D341Med (cell line): ENCODE measurements at places on chromosomes 11 and 22.
A peak's percentile ranks its signal among the peaks of the same experiment; 100 is the strongest.

DNA sequence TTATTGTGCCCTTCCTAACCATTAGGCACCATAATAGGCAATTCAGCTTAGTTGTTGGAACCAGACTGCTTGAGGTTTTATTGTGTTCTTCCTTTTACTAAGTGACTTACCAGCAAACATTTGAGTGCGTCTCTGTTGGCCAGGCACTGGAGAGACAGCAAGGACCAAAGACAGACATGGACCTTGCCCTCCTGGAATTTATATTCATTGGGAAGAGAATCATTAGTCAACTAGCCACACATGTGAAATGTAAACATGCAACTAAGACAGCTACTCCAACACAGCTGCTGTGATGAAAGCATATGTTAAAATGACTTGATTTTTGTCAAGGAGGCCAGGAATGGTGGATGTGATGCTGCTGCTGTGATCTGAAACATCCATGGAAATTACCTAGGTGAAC, 106.4 kb downstream of the TRAF6 start:
- DNase-seq = no peak

- no peak for DNase-seq
Measured at GRCh38 chr22:44391481-44392445, 79.0 kb upstream of the SHISAL1 start.

DNA sequence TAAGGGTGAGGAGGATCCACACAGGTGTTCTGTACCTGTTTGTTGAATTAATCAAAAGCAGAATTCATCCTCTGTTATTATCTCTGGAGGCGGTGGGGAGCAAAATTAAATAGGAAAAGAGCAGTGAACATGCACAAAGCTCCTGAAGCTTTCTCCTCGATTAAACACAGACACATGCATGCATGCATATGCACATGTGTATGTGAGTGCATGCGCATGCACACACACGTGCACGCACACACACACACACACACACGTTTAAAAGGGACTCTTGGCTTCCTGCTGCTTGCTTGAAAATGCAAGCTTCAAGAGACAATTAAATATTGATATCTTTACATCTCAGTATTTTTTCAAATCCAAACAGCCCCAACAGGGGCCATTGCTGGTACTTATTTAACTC, 462.1 kb downstream of the BUD13 start:
- no peak for DNase-seq

- no peak for DNase-seq
Measured at GRCh38 chr22:36196254-36197064, 5.2 kb downstream of the APOL4 start.

GRCh38 chr11:86481399-86481798, 106.7 kb downstream of the CCDC81 start:
- no peak for DNase-seq

DNA sequence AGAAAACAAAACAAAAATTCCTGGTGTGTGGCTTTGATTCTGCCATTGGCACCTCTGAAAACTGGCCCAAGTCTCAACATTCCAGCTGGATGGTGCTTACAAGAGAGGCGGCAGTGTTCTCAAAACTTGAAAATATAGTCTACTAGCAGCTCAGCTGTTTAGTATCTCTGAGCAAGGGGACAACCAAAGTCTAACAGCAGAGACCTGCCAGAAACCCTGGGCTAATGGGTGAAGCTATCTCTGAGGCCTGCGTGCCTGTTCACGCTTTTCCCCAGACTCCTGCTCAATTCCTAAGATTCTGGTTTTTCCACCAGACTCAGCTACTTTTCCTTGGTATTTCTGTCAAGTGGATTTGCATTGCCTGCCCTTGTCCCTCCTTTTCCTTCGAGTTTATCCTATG, 17.9 kb downstream of the TMEM218 start:
- no peak for DNase-seq

DNA sequence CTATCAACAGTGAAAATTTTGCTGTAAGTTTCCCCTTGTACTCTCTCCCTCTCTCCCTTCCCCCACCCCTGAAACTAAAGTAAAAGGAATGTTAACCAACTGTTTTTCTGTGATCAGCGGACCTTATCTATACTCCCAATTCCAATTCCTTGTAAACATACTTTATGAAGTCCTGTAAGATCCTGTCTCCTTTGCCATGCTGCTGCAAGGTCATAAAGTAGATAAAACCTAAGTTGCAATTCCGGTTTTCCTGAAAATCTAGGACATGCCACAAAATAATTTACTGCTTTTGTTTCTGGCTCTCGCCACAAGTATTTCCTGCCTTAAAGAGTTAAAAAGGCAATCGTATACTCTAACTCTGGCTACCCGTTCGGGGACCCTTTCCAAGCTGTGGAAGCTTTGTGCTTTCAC, 1469.0 kb downstream of the LRRC4C start:
- DNase-seq = no peak

- DNase-seq = no peak
Measured at GRCh38 chr11:86515297-86516094, 140.8 kb downstream of the CCDC81 start.

DNA sequence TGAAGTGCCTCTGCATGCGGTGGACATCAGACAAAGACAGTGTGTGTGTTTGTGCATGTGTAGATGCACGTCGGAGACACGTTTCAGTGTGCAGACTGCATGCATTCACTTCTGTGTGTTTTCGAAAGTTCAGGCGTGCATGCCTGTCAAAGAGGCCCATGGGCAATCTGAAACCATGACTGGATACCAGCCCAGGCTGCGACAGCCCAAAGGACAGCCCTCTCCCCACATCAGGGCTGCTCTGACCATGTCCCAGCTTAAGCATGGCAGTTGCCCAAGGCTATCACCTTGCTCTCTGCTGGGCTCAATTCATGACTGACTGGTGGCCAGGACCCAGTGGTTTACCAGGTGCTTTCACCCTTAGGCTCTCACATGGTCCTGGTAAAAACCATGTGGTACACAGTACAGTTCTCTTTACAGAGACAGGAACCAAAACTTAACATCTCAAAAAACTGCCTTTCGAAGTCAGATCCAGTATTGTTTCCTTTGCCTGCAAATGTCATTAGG, 423.7 kb upstream of the CADM1 start:
- no peak for DNase-seq

GRCh38 chr11:116842909-116843308, 5.5 kb upstream of the APOA1 start:
- no peak for DNase-seq

DNA sequence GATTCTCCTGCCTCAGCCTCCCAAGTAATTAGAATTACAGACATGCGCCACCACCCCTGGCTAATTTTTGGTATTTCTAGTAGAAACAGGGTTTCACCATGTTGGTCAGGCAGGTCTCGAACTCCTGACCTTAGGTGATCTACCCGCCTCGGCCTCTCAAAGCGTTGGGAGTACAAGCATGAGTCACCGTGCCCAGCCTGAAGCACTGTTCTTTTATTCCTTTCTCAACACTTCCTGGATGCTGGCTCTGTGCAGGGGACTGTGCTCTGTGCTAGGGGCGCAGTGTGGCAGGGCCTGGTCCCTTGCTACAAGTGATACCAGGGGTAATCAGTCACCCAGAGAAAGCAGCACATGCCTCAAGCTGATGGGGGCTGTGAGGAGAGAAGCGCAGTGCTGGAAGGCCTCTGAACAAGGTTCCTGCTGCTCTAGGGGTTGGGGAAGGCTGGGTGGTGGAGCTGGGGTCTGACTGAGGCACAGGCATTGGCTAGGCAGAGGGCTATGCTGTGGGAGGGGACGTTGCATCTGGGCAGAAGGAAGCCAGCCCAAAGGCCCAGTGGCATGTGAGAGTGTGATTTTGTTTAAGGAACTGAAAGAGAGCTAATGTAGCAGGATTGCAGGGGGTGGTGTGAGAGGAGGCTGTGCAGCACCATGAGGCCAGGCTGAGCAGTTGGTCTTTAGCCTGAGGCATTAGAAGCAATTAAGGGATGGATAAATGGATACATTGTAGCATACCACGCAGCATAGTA, 42.5 kb downstream of the CABIN1 start:
- DNase-seq = no peak

GRCh38 chr11:19201737-19202605, at the start of gene CSRP3:
CSRP3 (minus strand) TSS chr11:19201983; CDS start chr11:19192448, 9,535 bp downstream.
- no peak for DNase-seq

DNA sequence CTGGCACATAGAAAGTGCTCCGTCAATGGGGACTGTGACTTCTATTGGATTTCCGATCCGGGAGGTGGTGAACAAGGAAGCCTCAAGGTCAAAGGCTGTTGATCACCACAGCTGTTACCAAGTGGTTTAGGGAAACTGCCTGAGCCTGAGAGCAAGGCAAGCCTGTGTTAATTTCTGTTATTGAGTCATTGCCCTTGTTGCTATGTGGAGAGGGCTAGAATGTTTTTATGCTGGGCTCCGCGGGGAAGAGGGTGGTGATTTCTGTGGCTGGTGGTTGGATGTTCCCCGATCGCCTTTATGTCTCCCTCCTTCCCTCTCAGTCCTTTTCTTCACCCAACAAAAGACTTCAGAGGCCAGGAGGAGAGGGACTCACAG, 108.5 kb upstream of the ALX4 start:
- DNase-seq = no peak

- no peak for DNase-seq
Measured at GRCh38 chr11:57652662-57653061, 3.0 kb upstream of the YPEL4 start.

GRCh38 chr22:36430863-36431262, 43.1 kb upstream of the MYH9 start:
- DNase-seq = no peak

GRCh38 chr11:58788355-58789023, 56.0 kb downstream of the GLYATL2 start:
- peak; percentile 29 for DNase-seq

GRCh38 chr11:36222831-36223635, 66.2 kb downstream of the COMMD9 start:
- no peak for DNase-seq

DNA sequence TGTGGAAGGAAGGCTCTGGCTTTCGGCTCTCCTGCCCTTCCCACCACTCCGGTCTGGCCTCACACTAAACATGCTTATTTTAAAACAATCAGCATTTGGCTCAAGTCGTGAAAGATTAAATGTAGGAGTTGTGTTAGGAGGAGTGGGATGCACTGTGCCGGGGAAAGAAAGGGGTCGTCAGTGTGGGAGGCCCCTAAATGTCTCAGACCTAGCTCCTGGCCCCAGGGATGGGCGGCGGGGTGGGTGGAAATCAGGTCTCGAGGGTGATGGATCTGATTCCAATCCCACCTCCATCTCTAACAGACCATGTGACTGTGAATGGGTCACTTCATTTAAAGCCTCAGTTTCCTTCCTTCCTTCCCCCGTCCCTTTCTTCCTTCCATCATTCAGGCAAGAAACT, 6.9 kb upstream of the SHISAL1 start:
- no peak for DNase-seq

DNA sequence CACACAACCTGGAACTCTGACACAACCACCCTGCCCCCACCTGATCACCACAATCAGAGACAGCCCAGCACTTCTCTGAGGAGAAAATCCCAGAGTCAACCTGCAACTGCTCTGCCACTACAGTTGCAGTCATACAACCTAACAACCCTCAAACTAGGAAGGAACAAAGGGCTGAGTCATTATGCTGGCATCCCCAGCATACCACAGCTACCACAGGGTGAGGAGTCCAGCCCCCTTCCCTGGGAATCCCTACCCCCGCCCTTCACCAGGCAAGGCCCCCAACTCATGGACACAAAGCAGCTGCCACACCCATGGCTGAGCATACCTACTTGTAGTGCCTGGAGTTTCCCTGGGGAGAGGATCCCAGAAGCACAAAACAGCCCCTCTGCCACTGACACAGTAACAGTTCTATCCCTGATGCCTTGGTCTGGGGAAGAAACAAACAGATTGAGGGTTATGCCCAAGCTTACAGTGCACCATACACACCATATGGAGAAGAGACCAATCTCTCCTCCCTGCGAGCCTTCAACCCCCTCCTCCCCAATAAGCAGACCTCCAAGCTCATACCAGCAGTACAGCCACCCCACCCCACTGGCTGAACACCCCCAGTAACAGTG, 68.5 kb upstream of the C11orf58 start:
- DNase-seq = no peak

- DNase-seq = no peak
Measured at GRCh38 chr11:66559142-66559865, 9.1 kb downstream of the CTSF start.

DNA sequence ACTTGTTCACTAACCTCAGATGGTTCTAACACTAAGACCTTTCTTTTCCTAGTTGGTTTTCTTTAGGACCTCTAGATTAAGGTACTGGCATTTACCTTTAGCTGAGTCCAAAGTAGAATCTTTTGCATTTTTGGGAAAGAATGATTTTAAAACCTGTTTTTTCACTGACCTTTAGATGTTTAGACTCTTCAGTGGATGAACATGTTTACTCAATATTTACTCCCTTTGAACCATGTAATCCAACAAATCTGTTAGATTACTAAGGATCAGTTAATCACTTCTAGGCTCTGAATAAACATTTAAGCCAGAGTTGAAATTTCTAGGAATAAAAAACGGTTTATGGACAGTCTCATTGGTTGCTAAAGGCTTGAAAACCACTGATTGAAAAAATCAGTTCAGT, 6.2 kb downstream of the TMEM135 start:
- DNase-seq = no peak

- DNase-seq = peak; percentile 81
Measured at GRCh38 chr11:33857933-33858371, 33.9 kb downstream of the LMO2 start.

GRCh38 chr11:130762638-130763037, 153.6 kb downstream of the SNX19 start:
- no peak for DNase-seq

DNA sequence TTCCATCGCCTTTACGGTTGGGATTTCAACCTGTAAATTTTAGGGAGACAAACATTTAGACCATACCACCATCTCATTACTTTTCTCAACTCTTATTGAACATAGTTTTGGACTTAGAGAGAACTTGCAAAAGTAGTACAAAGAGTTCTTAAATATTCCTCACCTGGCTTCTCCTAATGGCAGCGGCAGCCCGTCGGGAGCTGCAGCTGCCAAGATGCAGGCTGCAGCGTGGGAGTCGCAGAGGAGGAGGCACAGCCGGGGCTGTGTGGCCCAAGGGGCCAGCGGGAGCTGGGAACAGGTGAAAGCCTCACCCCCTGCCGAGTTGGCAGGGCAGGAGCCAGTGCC, 23.1 kb upstream of the RNASEH2C start:
- no peak for DNase-seq

GRCh38 chr11:13784855-13785254, 116.4 kb downstream of the FAR1 start:
- DNase-seq = no peak

- peak; percentile 88 for DNase-seq
Measured at GRCh38 chr11:1574238-1574932, 2.3 kb upstream of the DUSP8 start.

DNA sequence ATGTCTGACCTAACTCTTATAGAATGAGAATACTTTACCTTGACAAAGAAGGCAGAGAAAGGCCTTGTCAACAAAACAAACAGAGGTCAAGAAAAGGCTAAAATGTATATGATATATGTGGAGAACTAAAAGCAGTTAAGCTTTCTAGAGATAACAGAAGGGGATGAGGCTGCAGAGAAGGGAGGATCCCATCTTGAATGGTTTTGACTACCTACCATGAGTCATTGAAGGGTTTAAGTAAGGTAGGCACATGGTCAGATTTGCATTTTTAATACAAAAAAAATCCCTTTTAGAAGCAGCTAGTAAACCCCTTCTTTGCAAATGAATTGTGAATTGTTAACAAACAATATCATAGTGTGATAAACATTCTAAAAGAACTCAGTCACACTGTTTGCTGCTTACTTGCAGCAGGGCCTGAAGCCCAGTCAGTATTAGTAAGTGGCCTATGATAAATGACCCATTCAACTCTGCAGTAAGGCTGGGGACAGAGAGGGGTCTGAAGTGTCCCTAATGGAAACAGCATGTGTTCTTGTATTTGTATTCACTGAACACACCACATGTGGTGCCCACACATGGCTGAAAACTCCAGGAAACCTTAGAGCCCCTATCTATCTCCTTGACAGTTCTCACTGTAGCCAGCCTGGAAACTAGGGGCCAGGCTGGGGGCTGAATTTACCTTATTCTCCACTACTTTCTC, 328.8 kb upstream of the PITPNB start:
- no peak for DNase-seq
